ENCODE measurements at places on chromosomes 2 and 18.

GRCh38 chr2:172119089-172119488 lies 16.4 kb upstream of the DLX2 start:
- H3K36me3 ChIP-seq, result no peaks in the 10 kb centered on the region
- no peak overlapping the region for H3K27ac ChIP-seq
- H3K4me1 ChIP-seq, result no peaks in the 10 kb centered on the region
- no peaks in the 10 kb centered on the region for H3K27me3 ChIP-seq
- no peak overlapping the region for H3K4me3 ChIP-seq

- no peaks in the 10 kb centered on the region for H3K27me3 ChIP-seq
- H3K36me3 ChIP-seq, result 0 out of 2 replicates have a peak, but pooled peaks cover 3% of the 10 kb centered on the region
- no peak for DNase-seq
- no peak overlapping the region for H3K4me3 ChIP-seq
- no peaks in the 10 kb centered on the region for H3K4me1 ChIP-seq
Measured at GRCh38 chr2:233468741-233469110, 97.9 kb downstream of the USP40 start.

- H3K36me3 ChIP-seq, result no peaks in the 10 kb centered on the region
- no peak for DNase-seq
- no peak overlapping the region for H3K27ac ChIP-seq
- H3K4me1 ChIP-seq, result no peaks in the 10 kb centered on the region
Measured at GRCh38 chr2:169900686-169901085, 73.4 kb downstream of the UBR3 start.

- H3K36me3 ChIP-seq, result no peaks in the 10 kb centered on the region
- no peaks in the 10 kb centered on the region for H3K4me1 ChIP-seq
- H3K27me3 ChIP-seq, result no peaks in the 10 kb centered on the region
- H3K27ac ChIP-seq, result no peak overlapping the region
- DNase-seq, result no peak
Measured at GRCh38 chr2:120404274-120404673, 58.3 kb downstream of the INHBB start.

DNA sequence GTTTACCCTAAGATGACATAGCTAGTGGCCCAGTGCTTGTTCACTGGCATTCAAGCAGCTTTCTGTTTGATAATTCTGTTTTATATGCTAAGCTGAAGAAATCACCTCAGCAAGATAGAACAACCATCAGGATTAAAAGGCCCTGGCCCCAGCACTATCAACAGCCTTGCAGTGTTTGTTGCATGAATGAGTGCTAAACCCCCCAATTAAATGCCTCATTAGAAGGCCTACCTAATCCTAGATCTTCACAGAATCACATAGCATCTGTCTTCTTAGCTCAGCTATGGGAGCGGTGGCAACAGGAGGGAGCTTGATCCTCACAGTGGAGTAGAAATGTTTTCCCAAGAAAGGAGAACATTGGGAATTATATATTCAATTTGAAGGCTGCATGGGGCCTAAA lies 194.1 kb upstream of the HNMT start:
- no peak overlapping the region for H3K4me3 ChIP-seq
- H3K36me3 ChIP-seq, result no peaks in the 10 kb centered on the region
- no peak overlapping the region for H3K27ac ChIP-seq
- DNase-seq, result no peak
- H3K4me1 ChIP-seq, result peaks cover 21% of the 10 kb centered on the region
- no peaks in the 10 kb centered on the region for H3K27me3 ChIP-seq

GRCh38 chr2:223416815-223417610 lies 185.1 kb downstream of the SCG2 start:
- no peak overlapping the region for H3K4me3 ChIP-seq
- no peaks in the 10 kb centered on the region for H3K27me3 ChIP-seq
- no peaks in the 10 kb centered on the region for H3K36me3 ChIP-seq
